ENCODE measurements at places on chromosomes 6 and 20.
A peak's percentile ranks its signal among the peaks of the same experiment; 100 is the strongest.

GRCh38 chr6:131061041-131061750 lies 1.8 kb downstream of the EPB41L2 start:
- peak; percentile 34 for DNase-seq

GRCh38 chr6:80454197-80454596 lies 347.7 kb downstream of the BCKDHB start:
- DNase-seq, result peak; percentile 18

DNA sequence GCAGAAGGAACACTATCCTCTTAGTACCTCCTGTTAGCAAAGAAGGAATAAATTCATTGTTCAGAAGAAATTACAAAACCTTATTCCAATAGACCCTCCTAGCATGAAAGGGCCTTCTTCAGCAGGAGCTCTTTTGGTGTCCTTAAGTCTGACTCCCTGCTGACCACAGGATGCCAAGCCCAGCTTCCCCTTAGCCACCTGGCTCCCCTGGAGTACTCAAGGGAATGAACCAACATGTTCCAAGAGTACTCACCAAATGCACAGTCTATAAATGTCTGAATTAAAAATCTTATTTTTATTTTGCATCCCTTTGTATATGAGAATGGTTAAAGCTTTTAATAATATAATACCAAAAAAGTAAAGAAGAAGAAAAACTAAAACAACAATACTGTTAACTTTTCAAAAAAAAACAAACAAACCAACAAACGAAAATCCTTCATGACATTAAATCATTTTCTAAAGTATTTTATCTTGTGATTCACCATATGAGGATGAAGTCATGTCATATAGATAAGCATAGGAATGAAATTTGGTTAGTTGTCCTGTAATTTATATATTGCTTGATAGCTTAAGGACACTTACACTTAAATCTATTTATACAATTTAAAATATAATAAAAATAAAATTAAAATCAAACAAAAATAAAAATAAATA lies 1355.1 kb downstream of the HACE1 start:
- DNase-seq, result no peak

- no peak for DNase-seq
Observed at GRCh38 chr6:156699935-156700334, 77.2 kb upstream of the ARID1B start.

DNA sequence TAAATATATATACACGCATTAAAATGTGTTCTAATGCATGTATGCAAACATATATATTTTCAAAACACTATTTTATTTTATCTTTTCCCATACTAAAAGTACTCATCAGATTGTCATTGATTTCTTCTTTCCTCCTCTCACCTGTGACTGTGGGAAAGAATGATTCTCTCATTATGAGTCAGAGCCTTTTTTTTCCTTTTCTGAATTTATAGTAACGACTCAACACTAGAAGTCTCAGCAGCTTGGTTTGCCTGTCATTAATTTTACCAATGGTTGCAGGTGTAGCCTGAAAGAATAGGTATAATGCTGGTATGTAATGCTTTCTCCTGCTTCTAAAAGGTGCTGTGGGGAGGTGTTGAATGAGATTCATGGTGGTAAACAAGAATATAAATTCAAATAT lies 328.7 kb downstream of the UTRN start:
- no peak for DNase-seq

GRCh38 chr6:81854474-81854873 lies 102.0 kb upstream of the TENT5A start:
- DNase-seq, result no peak

DNA sequence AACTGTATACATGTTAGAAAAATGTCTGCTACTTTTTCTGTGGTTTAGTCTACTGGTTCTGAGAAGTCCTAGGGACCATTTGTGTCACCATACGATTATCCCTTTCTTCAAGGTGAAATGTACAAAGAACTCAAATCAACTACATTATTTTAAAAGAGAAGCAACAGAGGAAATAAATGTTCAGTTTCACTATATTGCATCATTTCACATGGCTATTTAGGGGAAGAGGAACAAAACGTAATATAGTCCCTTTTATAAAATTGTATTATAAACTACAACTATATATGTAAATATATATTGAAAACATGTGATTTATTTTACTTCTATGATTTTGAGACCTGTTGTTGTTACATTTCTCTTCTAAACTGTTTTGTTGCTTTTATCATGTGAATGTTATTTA lies 1308.0 kb downstream of the EPHA7 start:
- DNase-seq, result no peak

- DNase-seq, result no peak
Observed at GRCh38 chr6:19391926-19392325, 445.2 kb upstream of the ID4 start.

- no peak for DNase-seq
Observed at GRCh38 chr6:156840606-156841005, 63.4 kb downstream of the ARID1B start.

DNA sequence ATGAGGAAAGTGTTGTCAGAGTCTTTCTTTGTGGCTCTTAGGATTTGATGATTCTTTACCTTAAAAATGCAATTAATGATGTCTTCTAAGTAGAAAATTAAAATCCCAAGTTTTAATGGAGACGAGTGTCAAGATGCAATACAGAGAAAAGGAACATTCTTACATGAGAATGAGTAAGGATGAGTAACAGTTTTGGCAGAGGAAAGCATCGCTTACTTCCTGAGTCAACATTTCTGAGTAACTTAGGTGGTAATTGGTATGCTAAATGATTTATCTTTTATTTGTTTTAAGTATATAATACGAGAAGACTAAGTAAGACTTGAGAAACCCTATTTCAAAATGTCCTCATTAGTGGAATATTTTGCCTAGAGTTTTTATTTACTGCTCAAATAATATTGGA lies 101.3 kb downstream of the RTN4IP1 start:
- DNase-seq, result no peak
